EL (cell line): ENCODE measurements at places on chromosomes 4 and X.

DNA sequence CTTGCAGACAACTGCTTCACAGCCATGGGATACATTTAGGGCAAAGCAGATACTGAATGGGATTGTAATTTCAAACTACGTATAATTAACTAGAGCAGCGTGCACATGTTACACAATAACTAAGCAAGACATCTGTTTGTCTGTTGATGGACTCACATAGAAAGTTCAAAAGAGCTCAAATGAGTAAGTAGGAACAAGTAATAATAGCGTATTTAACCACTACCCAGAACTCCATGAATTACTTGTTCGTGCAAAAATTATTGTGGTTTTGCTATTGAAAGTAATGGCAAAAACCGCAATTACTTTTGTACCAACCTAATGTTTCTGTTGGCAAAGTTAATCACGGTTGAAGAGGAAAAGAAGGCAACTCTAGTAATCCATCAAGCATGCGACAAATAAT is 825.4 kb downstream of the PCDH18 start:
- no peak for DNase-seq

- peak; percentile 28 for DNase-seq
Observed at GRCh38 chr4:153634738-153635353, 49.2 kb upstream of the TLR2 start.

GRCh38 chrX:103734125-103734760 is 23.5 kb downstream of the TMEM31 start:
- DNase-seq = no peak

GRCh38 chr4:122086338-122087065 is 65.6 kb upstream of the BLTP1 start:
- DNase-seq = no peak

DNA sequence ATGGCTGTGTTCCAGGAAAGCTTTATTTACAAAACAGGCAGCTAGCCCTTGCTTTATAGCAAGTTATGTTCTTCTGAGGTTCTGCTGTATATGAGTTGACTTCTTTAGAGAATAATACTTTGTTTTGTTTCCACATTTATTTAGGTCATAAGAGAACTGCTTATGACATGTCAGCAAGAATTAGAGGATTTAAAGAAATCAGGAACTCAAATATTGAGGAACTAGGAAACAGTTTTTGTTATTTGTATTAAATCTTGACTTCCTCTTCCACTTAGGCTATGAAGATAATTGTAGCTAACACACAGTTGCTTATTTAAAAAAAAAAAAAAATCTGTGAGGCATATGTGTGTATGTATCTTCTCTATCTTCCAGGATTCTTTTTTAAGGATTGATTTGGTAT is 14.3 kb downstream of the ZRSR2 start:
- no peak for DNase-seq

DNA sequence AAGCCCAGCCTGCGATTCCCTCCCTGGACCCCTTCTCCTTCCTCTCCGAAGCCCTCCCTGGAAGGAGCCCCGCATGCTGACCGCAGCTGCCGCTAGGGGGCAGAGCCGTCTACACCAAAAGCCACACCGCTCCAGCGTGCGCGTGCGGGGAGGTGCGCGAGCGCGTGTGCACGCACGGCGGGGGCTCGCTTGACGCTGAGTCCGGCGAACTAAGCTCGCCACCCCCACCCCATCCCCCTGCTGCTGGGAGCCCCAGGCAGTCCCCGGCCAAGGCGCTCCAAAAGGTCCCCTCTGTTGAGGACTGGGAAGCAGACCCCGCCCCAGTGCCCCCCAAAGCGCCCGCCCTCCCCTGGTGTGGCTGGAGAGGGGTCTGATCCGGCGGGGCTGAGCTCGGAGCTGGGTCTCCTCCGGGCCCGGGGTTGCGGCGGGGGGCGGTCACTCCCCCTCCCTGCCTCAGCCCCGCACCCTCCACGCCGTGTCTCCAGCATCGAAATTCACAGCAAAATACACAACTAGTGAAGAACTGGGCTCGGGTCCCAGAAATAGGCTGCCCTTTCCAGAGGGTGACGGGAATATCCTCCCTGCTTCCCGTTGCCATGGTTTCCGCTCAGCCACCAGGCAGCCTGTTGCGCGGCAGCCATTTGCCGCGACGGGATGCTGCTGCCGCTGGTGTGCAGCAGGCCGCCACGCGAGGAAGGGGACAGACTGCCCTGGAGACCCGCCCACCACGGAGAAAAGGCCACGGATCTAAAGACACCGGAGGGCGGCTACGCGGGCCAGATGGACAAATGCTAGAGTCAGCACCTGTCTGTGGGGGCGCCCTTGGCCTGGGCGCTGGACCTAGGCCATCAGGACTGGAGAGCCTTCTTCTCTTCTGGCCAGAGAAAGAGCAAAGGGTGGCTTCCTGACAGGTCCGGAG is 11.2 kb upstream of the CCNQ start:
- peak; percentile 62 for DNase-seq

GRCh38 chr4:127055357-127055756 is 577.4 kb upstream of the INTU start:
- DNase-seq = peak; percentile 38

DNA sequence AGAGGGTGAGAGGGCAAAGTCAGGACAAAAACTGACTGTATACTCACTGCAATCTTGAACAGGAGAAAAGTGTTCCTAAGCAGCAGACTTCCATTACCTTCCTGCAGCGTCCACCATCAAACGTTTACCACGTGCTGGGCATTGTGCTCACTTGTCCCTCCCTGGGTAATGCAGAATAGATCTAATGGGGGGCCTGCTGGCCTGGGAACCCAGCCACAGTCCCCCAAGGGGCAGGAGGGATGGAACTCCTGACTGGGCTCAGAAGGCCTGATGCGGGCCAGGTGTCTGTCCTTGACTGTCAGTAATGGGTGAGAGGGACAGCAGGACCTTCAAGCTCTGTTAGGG is 37.6 kb upstream of the FAM156A start:
- DNase-seq = no peak

DNA sequence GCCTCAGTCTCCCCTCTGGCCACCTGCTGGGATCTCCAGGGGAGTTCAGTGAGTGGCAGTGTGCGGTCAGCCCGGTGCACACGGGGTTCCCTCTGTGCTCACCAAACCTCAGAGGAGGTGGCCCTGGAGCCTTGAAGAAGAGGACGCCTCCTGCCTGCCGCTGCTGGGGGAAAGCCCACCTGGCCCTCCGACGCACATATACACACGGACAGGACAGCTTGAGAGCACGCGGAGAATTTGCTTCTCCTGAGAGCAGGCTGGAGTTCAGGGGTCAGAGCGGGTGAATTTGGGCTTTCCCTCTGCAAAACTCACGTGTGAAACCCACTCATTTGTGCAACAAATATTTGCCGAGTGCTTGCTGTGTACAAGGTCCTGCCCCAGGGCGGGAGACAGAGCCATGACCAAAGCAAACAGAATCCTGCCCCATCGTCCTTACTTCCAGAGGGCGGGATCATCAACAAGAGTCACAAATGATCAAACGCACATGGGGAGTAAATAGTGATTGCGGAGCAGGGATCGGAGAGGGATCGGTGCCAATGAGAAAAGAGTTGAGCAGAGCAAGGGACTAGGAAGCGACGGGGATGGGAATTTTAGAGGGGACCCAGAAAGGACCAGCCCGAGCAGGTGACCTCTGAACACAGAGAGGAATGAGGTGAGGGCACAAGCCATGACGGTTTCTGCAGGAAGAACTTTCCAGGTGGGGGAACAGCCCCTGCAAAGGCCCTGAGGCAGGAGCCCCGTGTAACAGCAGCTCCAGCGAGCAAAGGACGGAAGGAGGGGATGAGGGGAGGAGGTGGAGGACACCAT is 17.6 kb downstream of the BLOC1S4 start:
- no peak for DNase-seq

DNA sequence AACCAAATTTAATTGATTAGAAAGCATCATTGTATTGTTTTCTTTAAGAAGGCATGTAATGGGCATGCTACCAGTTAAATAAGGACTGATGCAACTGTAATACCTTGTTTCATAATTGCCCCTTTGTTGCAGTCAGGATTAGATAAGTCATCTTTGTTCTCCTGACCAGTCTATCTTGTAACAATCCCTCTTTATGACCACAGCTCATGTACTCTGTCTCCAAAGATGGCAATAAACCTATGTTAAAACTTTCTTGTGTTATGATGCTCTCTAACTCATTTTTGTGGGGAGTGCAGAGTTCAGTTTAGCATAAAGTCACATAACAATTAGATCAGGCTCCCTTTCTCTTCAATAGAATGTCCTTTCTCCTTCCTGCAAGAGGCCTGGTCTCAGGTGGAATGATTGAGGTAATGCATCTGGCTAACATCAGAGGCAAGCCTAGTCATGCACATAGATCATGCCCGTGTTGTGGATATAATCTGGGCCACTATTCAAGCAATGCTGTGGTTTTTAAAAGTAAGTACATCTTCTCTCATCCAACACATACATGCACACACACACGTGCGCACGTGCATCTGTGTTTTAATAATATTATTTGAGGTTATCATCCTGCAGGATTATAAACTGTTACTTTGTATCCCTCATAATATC is 45.6 kb downstream of the TMEM154 start:
- DNase-seq = no peak

GRCh38 chrX:44003975-44004374 is 30.8 kb upstream of the NDP start:
- peak; percentile 14 for DNase-seq

- no peak for DNase-seq
Observed at GRCh38 chrX:136759968-136760367, 20.8 kb downstream of the ARHGEF6 start.

DNA sequence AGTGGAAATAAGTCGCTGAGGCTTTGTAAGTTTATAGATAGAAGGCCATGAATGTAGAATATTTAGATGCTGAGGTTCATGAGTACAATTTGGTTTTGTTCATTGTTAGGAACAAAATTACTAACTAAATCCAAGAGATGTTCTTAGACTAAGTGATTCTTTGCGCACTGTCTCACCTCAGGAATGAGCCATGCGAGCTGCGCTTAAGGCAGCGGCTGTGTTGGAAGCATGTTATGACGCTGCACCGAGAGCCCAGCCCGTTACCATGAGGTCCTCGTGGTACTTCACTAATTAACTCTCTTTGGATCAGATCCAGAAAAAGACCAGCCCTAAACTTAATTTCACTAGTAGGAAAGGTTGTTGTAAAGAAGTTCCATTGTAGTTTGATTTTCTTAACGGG is 166.2 kb downstream of the RAPGEF2 start:
- no peak for DNase-seq

- DNase-seq = no peak
Observed at GRCh38 chr4:149973181-149973580, 105.1 kb upstream of the DCLK2 start.

DNA sequence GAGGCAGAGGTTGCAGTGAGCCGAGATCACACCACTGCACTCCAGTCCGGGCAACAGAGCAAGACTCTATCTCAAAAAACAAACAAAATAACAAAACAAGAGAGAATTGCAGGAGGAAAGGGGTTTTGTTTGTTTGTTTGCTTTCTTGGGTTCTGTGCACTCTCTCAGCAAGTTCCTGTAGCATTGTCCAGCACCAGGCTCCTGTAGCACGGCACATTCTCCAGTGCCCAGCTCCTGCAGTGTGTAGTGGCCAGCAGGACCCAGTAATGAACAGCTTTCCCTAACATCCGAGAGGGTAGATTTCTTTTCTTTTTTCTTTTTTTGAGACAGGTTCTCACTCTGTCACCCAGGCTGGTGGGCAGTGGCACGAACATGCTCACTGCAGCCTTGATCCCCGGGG is 60.5 kb upstream of the USP9X start:
- no peak for DNase-seq

GRCh38 chrX:42290608-42291007 is 367.3 kb upstream of the CASK start:
- no peak for DNase-seq

DNA sequence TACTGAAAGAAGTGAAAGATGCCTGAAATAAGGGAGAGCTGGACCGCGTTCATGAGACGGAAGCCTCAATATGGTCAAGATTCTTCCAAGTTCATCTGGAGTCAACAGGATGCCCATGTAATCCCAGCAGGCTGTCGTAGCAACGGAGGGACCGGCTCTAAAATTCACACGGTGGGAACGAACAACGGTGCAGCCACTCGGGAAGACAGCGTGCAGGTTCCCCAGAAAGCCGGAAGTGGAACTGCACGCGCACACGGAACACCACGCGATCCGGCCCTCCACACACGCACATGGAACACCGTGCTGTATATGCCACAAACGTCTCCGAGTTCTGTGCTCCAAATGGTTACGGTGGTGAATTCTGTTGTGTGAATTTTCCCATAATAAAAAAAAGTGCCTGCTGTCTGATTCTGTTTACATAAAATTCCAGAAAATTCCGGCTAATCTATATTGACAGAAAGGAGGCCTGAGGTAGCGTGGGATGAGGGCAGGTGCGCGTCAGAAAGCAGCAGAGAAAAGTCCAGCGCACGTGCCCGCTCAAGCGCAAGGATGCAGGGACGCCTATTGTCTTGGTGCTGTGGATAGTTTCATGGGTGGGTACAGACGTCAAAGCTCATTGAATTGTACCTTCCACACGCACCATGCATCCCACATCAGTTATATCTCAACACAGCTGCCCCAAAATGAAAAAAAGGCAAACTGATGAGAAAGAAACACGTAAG is 31.2 kb downstream of the PPP2R3B start:
- DNase-seq = no peak

- DNase-seq = no peak
Observed at GRCh38 chr4:106595906-106596305, 227.3 kb upstream of the GIMD1 start.

GRCh38 chr4:10535912-10536311 is 78.7 kb upstream of the ZNF518B start:
- no peak for DNase-seq

DNA sequence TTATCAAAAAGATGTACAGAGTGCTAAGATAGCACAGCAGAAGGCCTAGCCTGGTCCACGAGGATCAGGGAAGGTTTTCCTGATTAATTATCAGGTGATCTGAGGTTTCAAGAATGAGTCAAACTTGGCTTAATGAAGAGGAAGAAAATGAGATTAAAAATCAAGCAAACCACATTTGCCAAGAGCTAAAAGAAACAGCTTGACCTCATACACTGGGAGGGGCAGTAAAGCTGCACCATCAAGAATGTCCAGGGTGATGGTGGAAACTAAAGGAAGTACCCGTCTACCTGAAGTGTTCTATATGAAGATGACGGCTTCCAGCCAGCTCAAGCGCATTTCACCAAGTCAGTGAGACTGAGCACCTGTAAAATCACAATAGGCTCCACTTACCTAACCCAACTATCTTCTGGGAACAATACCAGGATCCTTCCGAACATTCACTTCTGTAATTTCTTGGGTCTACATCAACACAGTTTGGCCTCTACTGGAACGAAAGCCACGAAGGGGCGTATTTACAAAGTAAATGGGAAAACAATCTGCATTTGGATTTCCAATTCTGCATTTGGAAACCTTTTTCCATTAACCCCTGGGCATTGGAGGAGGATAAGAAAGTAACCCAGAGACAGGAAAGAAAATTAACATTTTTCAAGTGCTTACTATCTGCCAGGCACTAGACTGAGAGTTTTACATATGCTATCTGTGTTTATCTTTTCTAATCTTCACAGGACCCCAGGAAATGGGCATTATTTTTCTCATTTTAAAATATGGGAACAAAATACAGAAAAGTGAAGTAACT is 114.0 kb upstream of the DCLK2 start:
- no peak for DNase-seq
